Chondrocyte (in vitro differentiated cells): ENCODE measurements at places on chromosomes 3 and 15. TPM values are rescaled to one million over a fixed set of nuclear protein-coding genes. Genes with fewer than 3 reads are reported as not detected.

The EXD1 gene
- total RNA-seq: not detected in 3 replicates

DNA sequence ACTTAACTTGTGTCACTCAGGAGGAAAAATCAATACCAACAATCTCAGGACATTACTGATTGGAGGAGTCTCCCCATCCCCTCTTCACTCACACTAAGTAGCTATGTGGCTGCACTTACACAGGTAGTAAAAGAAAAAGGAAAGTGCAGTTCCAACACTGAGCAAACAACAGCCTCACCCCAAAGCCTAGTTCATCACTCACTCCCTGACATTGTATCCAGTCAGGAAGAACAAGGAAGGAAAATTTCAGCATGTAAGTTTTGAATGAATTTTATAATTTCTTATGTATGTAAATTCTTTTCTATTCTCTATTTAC, 273.4 kb downstream of the IGSF11 start:
- no peak for DNase-seq

GRCh38 chr3:134462331-134462941, 23.3 kb downstream of the ANAPC13 start:
- DNase-seq: no peak

GRCh38 chr3:33883538-33883950, 85.1 kb downstream of the PDCD6IP start:
- no peak for DNase-seq

- no peak for DNase-seq
Observed at GRCh38 chr3:14674841-14675240, at the start of gene C3orf20. Gene C3orf20, plus strand, starts transcription at chr3:14675141. Its CDS starts 7,573 bp downstream, at chr3:14682714.

The TMCO5A gene
- total RNA-seq: not detected in 3 replicates

GRCh38 chr3:101849714-101850245, 466 bp downstream of the NFKBIZ start:
- peak; percentile 92 for DNase-seq

The ST8SIA2 gene
- 2.4 to 6.2 TPM (median 4.5 TPM) in 3 replicates for total RNA-seq
